ENCODE measurements at places on chromosomes 2 and 18.

DNA sequence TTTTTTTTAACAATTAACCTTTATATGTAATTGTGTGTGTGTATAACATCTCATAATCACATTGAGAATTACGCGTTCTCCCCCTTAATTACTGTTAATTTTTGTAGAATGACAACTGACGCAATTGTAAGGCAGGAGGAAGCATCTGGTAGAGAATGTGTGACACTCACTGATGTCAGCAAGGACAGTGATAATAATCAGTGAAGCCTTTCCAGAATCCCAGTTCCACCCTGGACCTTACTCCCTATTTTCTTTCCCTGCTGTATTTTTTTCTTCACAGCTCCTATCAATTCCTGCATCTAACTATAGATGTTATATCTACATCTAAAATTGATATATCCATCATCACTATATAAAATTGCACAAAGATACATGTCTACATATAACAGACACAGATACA, 16.1 kb upstream of the STRN start:
- no peak for DNase-seq

GRCh38 chr2:207796585-207797350, 27.1 kb upstream of the FZD5 start:
- DNase-seq, result peak; percentile 28

DNA sequence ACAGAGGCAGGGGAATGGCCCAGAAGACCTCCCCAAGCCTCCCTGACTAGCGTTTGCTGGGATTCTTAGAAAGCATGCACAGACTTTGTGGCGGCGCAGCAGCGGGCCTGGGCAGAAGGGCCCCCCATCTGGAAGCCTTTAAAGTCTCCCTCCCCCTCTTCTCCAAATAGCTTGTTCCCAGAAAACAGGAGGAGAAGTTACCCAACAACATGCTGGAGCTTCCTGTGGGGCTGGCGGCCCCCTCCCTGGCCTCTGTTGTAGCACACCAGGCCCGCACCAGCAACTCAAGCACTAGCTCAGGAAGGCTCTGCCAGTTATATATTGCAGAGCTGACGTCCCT, 334.8 kb downstream of the DYSF start:
- peak; percentile 53 for DNase-seq

GRCh38 chr18:8791171-8791651, 85.9 kb downstream of the MTCL1 start:
- DNase-seq, result no peak

DNA sequence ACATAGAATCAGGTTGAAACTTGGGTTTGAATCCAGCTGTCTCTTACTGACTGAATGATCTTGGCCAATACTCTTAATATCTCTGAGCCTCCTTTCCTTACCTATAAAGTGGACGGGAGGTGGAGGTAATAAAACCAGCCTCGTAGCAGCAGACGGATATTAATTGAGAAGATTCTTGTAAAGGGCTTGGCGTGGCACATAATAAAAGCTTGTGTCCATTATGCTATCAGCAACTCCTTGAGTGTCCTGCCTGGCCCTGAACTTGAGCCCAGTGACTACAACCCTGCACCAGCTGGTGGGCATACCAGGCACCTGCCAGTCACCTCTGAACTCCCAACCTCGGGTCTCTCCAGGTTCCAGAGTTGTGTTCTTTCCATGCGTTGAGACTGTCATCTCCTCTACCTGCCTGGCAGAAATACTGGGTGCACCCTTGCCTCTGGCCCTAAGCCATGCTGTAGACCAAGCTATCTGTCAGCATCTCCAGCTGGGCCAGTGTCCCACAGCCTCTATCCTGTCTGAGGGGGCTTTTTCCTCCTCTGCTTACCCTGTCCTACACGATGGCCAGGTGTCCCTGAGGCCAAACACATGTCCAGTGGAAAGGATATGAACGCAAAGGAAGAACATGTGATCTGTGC, 9.7 kb downstream of the CAPN13 start:
- DNase-seq, result no peak

GRCh38 chr18:21163647-21164547, 52.3 kb upstream of the ROCK1 start:
- DNase-seq, result peak; percentile 71

GRCh38 chr2:238903141-238903540, 55.3 kb downstream of the TWIST2 start:
- no peak for DNase-seq

- DNase-seq, result no peak
Observed at GRCh38 chr2:120312076-120312475, 33.9 kb upstream of the INHBB start.

DNA sequence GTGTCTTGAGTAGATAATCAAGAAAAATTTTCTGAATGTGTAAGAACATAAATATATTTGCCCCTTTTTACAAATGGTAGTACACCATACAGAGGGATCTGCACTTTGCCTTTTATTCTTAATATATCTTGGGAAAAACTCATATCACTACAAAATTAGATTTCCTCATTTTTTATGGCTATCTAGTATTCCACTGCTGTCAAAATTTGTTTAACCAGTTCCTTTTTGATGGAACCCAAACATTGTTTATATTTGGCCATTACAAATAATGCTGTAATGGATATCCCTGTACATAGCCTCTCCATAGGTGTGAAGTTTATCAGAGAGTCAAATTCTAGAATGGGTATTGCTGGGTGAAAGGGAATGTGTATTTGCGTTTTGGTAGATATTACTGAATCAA, 243.1 kb downstream of the AGPS start:
- DNase-seq, result no peak

GRCh38 chr2:184370954-184371353, 227.4 kb upstream of the ZNF804A start:
- no peak for DNase-seq

GRCh38 chr2:134739879-134740301, 21.1 kb upstream of the TMEM163 start:
- DNase-seq, result no peak

DNA sequence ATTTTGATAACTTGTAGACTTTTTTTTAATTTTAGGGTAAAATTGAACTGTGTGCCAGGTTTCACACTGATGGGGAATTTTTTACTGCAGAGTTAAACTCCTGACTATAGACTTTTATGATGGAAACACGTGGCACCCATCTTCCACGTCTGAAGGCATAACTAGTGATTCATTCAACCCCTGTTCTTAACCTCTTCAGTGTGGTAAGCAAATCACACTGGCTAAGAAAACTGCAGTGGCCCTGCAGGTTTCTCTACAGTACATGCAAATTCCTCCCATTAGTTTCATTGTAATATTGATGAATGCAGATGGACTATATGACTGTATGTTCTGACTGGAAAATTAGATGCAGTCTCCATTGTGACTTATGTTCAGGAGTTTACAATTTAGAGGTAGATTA, 47.2 kb downstream of the SMAD4 start:
- DNase-seq, result peak; percentile 51

DNA sequence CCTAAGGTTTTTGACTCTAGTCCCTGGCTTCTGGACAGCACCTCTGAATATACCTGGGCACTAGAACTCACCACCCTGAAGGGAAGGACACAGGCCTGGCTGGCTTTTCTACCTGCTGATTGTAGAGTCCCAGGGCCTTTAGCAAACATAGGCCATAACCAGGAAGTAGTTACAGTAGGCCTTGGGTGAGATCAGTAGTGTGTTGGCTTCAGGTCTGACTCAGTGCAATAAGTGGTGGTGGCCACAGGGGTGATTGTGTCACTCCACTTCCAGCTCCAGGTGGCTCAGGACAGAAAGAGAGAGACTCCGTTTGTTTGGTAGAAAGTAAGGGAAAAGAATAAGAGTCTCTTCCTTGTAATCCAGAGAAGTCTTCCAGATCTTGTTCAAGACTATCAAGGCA, 101.7 kb upstream of the LGALSL start:
- DNase-seq, result no peak

DNA sequence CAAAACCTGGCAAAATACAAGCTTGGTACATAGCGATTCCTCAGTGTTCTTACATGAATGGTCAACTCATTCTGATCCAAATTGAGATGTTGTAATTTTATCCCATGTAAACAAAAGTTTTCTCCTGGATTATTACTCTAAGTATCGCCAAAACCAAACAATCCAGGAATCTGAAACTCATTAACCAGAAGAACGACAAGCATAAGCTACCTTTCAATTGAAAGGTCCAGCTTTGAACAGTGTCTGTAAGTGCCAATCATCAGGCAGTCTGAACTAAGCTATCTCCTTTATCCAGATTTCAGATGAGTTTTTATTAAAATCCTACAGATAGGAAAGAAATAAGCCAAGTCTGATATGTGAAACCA, 2.4 kb downstream of the MEX3C start:
- no peak for DNase-seq

DNA sequence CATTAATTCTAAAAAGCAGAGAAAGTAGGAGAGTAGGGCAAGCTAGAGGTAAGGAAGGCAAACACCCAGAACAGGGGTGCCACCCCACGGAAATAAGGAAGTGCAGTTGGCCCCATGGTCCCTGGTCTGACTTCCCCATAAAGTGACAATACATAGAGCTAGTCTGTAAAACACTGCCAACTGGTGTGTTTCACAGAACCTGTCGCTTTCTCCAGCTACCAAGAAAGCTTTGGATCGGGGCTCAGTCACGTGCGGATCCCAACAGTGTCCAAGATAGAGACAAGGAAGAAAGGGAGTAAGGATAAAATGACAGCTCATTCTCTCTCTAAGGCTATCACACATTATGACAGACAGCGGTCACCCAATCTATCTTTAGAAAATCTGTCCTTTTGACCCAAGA, 36.4 kb downstream of the TBC1D8 start:
- DNase-seq, result no peak

DNA sequence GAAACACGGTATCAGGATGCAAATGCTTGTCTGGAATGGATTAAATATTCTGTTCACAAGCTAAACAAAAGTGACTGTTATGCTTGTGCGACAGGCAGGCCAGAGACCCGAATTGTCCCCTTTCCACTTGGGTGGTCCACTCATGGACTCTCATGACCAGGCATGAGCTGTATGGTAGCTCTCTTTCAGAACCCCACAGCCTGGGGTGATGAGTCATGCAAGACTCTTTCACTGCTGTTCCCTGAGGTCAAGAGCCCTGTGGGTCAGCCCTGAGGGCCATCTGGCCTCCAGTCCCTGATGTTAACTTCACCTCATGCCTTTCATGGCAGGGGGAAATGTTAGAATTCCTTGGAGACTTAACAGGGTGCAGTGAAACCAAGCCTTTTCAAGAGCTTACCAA, 13.7 kb upstream of the SAP130 start:
- no peak for DNase-seq

GRCh38 chr2:191176801-191177438, 26.1 kb upstream of the STAT4 start:
- no peak for DNase-seq

GRCh38 chr2:54529935-54530334, 73.8 kb downstream of the SPTBN1 start:
- DNase-seq, result no peak

DNA sequence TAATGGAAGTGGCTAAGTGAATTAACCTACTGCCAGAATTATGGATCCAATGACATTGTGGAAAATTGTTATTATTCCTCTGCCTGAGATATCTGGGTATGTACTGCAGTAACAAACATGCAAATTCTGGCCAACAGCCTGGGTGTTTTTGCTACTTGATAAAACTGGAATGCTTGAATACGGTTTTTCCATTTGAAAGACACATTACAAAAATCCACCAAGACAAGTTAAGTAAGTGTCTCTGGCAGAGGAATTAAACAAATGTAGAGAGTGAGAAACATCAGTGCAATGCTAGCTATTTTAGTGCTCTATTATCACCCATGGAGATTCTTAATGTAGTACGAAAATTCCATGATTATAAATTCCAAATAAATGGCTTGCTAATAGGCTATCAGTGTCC, 312.4 kb upstream of the MEIS1 start:
- DNase-seq, result no peak

Measured in GM03348 (cell line).